Left ventricle myocardium inferior (tissue), 1 donor: ENCODE measurements at places on chromosomes 2 and 18. TPM values are rescaled to one million over a fixed set of nuclear protein-coding genes. Genes with fewer than 3 reads are reported as not detected.

Gene DOCK10
- total RNA-seq: 1.6 TPM

Gene PIEZO2
- 0.33 TPM for total RNA-seq

Gene TNFRSF11A
- 1.6 TPM for total RNA-seq

Gene UBE2E3
- 53.5 TPM for total RNA-seq

DNA sequence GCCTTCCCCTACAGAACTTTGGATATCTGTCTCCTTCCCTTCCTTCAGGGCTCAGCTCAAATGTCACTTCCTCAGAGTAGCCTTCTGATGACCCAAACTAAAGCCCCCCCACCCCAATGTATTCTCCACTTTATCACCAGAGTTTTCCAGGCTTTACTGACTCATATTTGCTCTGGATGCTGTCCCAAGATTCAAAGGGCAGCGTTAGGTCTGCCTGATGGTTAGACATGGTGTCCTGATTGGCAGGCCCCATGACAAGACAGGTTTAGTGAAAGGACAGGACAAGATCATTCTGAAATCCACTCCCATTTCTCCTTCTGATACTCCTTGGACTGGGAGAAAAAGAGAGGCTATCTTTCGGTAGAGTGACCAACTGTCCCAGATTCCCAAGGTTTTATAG, 22.6 kb upstream of the RPIA start:
- DNase-seq: no peak

GRCh38 chr18:60421356-60422118, 49.0 kb upstream of the MC4R start:
- no peak for DNase-seq

DNA sequence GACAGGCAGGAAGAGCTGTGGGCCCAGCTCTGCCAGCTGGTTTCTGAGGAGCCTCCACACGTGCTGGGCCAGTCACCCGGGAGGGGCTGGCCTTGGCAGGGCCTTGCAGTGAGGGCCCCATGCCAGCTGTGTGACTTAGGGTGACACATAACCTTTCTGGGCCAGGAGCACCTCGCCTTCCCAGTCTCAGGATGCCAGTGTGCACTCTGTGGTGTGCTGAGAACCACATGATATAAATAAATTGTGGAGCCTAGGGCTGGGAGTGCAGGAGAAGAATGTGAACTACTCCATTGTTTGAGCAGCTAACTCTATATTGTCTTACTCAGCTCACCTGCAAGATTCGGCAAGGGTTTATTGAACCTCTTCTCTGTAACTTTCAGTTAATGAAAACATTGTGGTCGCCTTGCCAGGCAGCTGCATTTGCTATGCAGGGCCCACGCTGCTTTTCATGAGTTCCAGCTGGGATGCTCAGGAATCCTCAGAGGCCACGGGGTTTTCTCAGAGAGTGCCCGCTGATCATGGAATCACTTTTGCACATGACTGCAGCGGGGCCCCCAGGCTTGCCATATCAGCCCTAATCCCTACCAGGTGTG, 222.3 kb downstream of the SH3RF3 start:
- peak; percentile 70 for DNase-seq

GRCh38 chr18:79583984-79584401, 95.6 kb upstream of the CTDP1 start:
- peak; percentile 11 for DNase-seq

DNA sequence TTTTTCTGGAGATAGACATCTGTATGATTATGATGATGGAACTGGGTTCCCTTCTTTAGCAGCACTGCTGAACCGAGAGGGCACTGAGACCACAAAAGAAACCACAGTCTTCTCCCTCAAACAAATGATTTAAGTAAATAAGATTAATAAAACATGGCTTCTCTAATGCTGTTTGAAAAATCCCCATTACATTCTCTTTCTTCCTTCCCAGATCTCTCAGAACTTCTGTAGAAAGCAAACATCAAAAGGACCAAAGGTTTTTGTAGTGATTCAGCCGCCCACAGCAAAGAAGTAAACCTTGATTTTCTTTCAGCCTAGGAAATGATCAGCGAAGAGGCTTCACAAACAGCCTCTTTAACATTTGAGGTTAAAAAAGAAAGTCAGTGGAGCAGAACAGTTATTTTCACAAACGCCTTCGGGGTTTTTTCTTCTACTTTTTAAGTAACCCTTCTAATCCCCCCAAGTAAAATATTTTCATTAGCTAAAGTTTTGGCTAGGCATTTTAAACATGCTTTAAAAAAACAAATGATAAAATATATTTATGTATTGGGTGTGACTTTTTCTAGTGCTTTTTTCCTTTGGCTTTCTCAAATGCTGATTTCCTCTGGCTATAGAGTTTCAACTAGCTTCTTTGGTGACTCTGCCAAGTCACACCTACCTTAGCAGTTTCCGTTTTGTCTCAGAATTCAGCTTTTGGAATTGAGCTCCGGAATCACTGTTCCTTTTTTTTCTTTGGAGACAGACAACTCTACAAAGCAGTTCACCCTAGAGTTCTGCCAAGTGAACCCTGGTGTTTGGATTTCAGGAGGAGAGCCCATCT, 89.6 kb downstream of the UPP2 start:
- DNase-seq: no peak

DNA sequence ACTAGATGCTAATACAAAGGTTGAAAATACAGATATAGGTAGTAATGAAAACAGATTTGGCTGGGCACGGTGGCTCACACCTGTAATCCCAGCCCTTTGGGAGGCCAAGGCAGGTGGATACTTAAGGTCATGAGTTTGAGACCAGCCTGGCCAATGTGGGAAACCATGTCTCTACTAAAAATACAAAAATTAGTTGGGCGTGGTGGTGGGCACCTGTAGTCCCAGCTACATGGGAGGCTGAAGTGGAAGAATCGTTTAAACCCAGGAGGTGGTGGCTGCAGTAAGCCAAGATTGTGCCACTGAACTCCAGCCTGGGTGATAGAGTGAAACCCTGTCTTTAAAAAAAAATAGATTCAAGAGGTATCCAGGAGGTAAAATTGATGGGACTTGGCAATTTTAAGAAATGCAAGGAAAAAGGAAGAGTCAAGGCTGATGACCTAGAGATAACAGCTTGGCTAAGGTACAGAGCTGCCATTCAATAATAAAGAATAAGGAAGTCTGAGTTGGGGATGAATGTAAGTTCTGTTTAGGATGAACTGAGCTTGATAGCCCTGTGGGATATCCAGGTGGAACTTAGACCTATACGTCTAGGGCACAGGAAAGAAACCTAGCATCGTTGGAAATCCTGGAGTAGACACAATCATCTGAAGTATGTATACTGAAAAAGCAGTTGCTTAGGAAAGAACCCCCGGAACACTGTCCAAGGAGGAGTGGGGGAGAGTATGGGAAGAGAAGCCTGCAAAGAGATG, 9.1 kb downstream of the MAT2A start:
- DNase-seq: no peak

DNA sequence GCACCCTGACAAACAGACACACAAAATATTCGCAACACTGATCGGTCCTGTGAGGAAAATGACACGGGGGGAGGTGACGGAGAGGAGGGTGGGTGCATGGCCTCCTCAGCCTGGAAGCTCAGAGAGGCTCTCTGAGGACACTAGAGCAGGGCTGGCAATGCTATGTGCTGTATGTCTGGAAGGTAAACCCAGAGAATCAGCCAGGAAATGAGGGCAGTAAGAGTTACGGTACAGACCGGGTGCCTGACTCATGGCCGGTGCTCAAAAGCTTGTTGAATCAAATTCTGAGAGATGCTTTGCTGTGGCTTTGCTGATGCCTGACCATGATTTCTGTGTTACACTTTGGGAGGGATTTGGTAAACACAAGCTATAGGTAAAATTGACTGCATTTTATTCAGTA, 81.9 kb downstream of the CCDC93 start:
- DNase-seq: no peak

DNA sequence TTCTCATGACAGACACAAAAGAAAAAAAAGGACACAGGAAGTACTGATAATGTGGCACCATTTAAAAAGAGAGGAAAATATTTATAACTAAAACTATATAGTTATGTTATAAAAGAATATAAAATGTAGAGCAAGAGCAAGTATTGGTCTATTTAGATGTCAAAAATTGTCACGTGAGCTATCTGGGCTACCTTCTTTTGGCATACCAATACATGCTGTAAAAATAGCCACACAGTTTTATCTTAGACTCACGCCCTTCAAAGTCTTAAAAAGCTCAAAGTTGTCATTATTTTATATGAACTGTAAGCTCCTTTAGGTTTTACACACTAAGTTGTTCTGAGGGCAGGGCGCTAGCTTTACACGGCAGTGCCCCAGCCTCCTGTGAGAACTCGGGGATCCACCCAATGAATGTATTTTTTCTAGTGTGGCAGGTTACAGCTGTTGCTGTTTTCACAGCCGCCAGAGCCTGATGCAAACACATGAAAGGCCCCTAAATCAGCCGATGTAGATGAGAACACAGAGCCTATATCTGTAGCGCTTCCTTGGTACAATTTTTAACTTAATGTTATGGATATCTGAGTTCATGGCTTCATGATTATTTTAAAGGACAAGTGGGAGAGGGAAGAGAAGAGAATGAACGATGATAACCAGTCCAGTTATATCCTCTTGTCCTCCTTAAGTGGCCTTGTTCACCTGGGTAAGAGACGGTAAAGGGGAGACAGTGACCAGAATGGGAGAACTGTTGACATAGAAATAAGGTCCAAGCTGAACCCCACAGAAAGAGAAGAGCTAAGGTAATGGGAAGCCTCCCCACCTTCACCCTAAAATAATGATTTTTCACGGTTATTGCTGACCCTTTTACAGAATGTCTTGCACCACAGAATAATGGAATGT, 130.8 kb downstream of the CACNB4 start:
- no peak for DNase-seq

DNA sequence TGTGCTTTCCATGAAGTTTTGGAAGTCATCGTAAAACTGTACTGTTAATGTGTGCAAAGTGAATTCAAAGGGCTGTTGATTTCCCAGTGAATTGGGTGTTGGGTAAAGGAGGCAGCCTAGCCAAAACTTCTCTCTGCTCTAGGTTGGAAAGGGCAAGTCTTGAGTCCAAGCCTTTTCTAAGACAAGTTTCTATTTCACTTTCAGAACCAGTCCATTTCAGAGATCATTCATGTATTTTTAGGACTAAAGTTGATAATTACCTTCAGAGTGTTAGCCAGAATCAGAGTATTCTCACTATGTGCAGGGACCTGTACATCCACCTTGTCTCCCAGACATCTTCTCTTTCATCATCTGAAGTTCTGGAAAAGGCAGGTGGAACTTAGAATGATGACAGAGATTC, 636.1 kb upstream of the KLHL29 start:
- no peak for DNase-seq

- DNase-seq: no peak
These were observed 859 bp upstream of the INO80D start for GRCh38 chr2:206086716-206087350.

GRCh38 chr2:194271293-194271961, 1385.6 kb upstream of the SLC39A10 start:
- DNase-seq: no peak

DNA sequence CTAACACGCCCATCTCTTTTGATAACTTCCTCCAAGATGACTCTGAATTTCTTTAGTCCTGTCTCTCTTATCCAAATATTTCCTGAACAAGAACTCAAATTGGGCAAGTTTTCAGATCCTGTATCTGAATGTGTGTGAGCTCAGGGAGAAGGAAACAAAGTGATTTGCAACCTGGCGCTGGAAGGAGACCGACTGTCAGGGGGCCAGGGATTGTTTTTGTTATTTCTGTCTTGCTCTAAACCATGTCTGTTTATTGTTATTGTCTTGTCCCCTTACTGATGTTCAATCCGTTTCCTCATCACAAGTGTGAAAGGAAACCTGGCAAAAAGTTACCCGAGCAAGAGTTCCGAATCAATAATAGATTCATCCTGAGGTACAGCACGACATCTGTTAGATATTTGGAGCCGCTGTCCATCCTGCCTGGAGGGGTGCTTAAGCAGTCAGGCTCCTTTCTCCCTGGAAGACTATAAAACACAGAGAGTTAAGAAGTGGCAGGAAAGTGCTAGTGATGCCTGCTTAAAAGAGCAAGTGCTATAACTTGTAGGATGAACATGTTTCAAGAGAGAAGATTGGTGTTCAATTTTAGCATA, 132.5 kb upstream of the OSR1 start:
- DNase-seq: no peak

- DNase-seq: no peak
These were observed 501.5 kb downstream of the ERBB4 start for GRCh38 chr2:212037062-212037461.

GRCh38 chr2:235776531-235776930, 282.7 kb downstream of the AGAP1 start:
- no peak for DNase-seq

GRCh38 chr2:62596061-62596921, 90.3 kb upstream of the TMEM17 start:
- no peak for DNase-seq

DNA sequence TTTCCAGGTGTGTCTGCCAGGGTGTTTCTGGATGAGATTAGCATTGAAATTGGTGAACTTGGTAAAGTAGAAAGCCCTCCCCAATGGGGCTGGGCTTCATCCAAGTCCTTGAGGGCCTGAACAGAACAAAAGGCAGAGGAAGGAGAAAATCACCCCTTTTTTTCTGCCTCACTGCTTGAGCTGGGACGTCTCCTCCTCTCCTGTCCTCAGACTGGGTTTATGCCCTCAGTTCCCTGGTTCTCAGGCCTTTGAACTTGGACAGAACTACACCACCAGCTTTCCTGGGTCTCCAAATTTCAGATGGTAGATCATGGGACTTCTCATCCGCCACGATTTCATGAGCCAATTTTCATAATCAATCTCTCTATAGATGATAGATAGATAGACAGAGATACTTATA, 53.7 kb upstream of the BIN1 start:
- no peak for DNase-seq

- no peak for DNase-seq
These were observed 150.6 kb downstream of the AGPS start for GRCh38 chr2:177543007-177543760.

DNA sequence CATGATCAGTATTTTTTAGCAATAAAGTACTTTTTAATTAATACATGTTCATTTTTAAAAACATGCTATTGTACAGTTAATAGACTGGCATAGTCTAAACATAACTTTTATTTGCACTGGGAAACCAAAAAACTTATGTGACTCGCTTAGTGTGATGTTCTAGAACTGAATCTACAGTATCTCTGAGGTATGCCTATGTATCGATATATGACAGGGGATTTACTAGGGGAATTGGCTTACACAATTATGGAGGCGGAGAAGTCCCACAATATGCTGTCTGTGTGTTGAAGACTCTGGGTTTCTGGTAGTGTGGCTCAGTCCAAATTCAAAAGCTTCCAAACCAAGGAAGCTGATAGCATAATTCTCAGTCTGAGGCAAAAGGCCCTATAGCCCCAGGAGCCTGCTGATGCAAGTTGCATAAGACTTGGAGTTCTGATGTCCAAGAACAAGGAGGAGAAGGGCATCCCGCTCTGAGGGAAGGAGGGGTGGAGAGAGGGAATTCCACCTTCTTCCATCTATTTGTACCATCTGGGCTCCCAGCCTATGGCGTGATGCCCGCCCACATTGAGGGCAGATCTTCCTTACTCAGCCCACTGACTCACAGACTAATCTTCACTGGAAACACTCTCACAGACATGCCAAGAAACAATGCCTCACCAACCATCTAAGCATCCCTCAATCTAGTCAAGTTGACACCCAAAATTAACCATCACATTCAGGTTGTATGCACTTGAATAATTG, 27.5 kb downstream of the ZNF638 start:
- DNase-seq: no peak
